NCI-H524 (cell line): ENCODE measurements at places on chromosomes 12 and 14.

DNA sequence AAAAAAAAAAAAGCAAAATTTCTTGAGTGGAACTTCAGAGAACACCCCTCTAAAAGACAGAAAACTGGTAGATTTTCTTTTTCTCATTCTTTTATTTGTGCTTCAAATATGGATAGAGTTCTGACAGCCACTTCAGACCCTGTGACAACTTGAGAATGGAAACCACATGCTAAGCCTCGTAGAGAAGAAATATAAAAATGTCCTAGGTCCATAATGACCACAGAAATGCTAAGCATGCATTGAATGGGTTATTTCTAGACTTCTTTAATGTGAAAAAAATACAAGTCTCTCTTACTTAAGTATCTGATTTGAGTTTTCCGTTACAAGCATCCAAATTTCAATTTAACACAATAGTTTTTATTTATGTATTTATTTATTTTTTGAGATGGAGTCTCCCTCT lies 28.3 kb upstream of the DIO2 start:
- DNase-seq, result no peak

DNA sequence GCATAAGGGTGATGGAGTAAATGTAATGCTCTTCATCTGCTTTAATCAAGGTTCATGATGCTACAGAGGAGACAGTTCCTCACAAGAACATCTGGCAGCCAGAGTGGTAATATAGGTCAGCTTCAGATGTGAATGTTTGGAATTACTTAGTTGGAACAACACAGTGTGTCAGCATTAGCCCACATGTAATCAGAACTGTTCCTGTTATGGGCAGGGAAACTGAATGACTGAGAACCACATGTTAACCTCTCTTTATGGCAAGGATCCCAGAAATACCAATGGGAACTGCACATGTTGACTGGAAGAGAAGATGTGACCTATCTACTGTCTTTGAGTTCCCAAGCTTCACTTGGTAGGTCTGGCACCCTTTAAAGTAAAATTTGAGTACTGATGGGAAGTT lies 390.1 kb upstream of the PDE3A start:
- DNase-seq, result no peak

DNA sequence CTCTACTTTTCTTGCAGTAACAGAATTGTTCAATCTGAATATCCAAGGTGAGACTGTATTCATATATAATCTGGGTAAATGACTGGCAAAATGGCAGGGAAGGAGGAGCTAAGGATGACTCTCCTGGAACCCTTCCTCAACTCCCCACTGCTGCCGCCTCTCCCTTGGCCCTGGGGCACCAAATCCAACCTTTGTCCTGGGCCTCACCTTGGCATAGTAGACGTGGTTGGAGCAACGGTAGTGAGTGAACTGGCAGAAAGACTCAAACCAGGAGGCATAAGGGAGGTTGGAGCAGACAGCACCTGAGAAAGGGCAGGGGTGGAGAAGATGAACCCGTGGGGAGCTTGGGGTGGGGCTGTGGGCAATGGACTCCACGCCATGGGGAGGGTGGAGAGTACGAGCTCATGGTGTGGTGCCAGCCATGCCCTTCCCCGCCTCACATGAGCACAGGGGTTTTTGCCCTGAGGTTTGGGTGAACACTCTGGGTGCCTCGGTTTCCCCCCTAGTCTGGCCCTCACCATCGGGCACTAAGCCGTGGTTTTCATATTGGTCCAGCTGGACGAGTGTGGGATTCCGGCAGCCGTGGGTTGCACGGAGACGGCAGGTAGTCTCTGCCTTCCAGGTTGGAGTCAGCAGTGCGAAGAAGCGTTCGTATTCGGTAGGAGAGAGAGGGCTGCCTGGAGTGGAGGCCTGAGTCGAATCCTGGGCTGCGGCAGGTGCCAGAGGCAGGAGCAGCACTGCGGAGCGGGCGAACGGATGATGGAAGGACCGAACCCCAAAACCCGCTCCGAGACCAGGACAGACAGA lies 753 bp downstream of the ACRBP start:
- DNase-seq, result no peak

DNA sequence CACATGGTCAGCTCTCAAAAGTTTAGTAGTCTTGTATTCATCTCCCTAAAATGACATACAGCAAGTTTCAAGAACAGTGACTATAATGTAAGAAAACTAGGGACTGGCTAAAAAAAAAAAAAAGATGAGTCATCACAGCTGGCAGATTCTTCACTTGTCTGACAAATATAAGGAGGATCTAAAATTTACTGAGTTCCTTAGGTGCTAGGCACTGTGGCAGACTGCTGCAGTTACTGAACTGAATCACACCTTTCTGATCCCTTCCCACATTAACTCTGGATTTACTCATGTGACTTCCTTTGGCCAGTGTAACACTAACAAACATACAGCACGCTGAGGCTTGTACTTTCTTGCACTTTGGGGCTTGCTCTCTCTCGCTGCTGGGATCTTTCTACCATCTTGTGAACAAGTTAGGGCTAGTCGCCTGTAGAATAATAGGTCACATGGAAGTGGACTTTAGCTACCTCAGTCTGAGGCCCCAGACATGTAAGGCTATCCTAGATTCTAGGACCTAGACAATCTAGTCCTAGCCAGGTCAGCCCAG lies 32.1 kb downstream of the BAZ1A start:
- DNase-seq, result no peak

GRCh38 chr14:64478634-64479250 lies 13.4 kb downstream of the AKAP5 start:
- DNase-seq, result peak; percentile 57

DNA sequence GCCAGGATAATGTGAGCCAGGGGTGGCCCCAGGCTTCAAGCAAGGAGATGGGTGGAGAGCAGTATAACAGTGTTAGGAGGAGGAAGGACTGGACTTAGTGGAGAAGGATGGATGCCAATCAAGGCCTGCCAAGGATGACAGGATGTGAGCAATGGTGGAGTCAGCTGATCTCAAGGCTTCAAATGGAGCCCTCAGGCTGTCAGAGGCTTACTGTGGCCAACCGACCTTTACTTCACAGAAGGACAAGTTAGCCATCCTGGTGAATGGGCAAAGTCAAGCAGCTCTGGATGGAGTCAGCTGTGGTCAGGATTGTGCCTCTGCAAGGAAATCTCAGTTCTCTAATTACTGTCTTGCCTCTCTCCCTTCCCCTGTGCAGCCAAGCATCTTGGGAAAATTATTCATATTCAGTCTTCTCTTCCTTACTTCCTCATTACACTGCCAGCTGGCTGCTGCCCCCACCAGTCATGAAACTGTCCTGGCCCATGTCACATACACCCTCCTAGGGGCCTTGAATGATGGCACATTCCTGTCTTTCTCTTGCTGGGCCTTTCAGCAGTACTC lies 7.6 kb upstream of the STAT6 start:
- no peak for DNase-seq
